T-cell (primary cell): ENCODE measurements at places on chromosomes 6 and 20. TPM values are rescaled to one million over a fixed set of nuclear protein-coding genes. Genes with fewer than 3 reads are reported as not detected.

The BPIFB2 gene
- not detected for total RNA-seq

The PCSK2 gene
- total RNA-seq, result not detected

The UQCC2 gene
- 20.7 TPM for total RNA-seq

The TREML2 gene
- total RNA-seq, result 5.8 TPM

The OSTM1 gene
- 42.9 TPM for total RNA-seq

The DZANK1 gene
- 3.4 TPM for total RNA-seq

DNA sequence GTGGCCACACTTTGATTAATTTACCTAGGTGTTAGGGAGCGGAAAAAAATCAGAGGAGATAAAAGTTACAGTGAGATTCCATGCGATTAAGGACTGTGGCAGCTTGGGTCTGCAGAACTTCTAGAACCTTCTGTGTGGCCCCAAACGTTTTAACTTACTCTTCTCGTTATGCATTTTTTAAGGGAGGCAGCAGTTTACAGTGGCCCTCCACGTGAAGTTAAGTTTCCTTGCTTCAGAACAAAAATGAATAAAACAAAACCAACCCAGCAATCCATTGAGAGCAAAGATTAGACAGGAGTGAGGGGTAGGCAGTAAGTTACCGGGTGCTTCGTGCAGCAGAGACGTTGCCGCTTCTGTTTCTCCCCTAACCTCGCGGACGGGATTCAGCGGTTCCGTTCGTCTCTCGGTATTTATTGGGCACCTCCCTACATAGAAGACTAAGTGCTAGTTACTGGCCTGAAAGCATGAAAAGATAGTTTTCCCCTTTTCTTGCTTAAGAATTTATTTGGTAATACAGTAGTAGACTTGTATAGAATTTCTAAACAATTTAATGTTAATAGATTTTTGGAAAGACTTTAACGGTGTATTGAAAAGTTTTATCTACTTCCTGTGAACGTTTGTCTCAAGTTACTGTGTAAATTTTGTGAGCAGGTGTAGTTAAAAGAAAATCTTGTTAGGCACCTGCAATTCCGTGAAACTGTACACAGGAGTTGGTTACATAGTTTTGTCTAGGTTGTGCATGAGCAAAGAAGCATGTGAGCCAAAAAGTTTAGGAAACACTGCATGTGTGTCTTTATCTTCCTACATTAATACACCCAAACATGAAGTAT lies 1.1 kb downstream of the BAG2 start:
- no peaks in the 10 kb centered on the region for H3K27me3 ChIP-seq
- peak overlapping the region; percentile 59 for H3K27ac ChIP-seq
- H3K4me3 ChIP-seq, result peak overlapping the region; percentile 78
- peak; percentile 11 for DNase-seq

DNA sequence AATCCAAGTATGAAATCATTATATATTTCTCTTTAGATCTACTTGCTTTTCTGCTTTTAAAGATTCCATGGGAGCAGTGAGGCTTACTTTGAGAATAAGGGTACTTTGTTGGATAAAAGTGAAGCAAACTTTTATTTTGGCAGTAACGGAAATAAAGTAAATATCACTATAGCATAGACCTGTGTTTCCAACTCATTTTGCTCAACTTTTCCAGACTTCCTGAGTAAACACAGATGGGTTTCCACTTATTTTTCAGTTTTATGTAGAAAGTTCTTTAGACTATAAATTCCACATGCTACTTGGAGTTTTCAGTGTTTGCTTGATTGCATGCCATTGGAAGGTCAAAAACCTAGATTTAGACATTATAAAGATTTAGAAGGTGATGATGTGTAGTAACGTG lies 6.2 kb downstream of the STX16 start:
- H3K4me3 ChIP-seq, result no peak overlapping the region
- peaks cover 80% of the 10 kb centered on the region for H3K4me1 ChIP-seq

GRCh38 chr6:162409741-162410691 lies 317.6 kb downstream of the PRKN start:
- H3K36me3 ChIP-seq, result no peaks in the 10 kb centered on the region
- H3K27ac ChIP-seq, result no peak overlapping the region
- no peak for DNase-seq
- H3K4me3 ChIP-seq, result no peak overlapping the region
- H3K4me1 ChIP-seq, result no peaks in the 10 kb centered on the region

- H3K36me3 ChIP-seq, result no peaks in the 10 kb centered on the region
- H3K4me3 ChIP-seq, result peak overlapping the region; percentile 100
- DNase-seq, result no peak
- peaks cover 12% of the 10 kb centered on the region for H3K4me1 ChIP-seq
- peaks cover 2% of the 10 kb centered on the region for H3K27me3 ChIP-seq
Observed at GRCh38 chr6:42745083-42745639, 742 bp downstream of the TBCC start.

DNA sequence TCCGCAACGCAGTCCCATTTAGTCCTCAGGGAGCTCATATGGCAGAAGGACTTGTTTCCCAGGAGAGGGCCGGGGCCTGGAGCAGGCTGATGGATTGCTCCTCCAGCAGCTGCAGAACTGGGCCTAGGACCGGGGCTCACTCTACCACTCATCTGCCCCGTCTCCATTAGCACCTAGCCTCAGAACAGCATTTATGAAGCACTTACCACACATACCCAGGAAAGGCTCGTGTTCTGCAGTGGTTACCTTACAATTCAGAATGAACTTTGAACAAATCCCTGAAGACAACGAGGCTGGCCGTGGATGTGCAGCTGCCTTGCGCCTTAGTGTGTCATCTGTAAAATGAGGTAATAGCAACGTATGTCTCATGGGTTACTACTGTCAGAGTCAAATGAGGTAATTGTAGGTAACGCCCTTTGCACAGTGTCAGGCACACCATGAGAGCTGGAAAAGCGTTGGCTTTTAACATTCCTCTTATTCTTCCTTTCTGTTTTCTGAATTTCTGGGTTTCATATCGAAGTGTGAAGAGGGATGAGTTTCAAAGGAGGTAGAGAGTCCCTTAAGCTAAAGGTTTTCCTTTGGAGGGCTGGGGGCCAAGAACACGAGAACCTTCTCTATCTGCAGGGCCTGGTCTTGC lies 46.3 kb upstream of the CD93 start:
- H3K27me3 ChIP-seq, result peaks cover 1% of the 10 kb centered on the region
- H3K27ac ChIP-seq, result no peak overlapping the region
- peaks cover 16% of the 10 kb centered on the region for H3K4me1 ChIP-seq
- no peaks in the 10 kb centered on the region for H3K36me3 ChIP-seq

- no peaks in the 10 kb centered on the region for H3K36me3 ChIP-seq
- peak; percentile 52 for DNase-seq
- H3K4me1 ChIP-seq, result no peaks in the 10 kb centered on the region
- H3K27me3 ChIP-seq, result peaks cover 44% of the 10 kb centered on the region
- no peak overlapping the region for H3K4me3 ChIP-seq
Observed at GRCh38 chr20:51220293-51220706, 197.4 kb upstream of the KCNG1 start.

- H3K27ac ChIP-seq, result no peak overlapping the region
- H3K4me1 ChIP-seq, result no peaks in the 10 kb centered on the region
- H3K36me3 ChIP-seq, result no peaks in the 10 kb centered on the region
- H3K4me3 ChIP-seq, result no peak overlapping the region
Observed at GRCh38 chr6:93087606-93088005, 331.8 kb downstream of the EPHA7 start.

DNA sequence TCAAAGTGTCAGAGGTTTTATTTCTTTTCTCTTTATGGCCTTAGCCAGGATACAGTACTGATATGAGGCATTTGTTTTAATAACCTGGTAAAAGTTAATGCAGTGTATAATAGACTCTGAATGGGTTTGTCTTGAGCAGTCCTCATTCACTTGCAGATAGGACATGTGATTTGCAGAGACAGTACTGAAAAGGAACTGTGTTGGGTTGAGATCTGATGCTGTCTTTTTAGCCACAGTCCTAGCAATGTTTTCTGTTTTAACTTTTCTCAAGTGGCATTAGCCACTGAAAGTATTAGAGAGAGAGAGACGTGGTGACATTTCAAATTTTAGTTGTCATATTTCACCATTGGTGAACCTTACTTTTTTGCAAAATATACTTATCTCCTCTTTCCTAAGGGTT lies 547.2 kb upstream of the MAN1A1 start:
- no peak overlapping the region for H3K27ac ChIP-seq
- no peaks in the 10 kb centered on the region for H3K4me1 ChIP-seq
- H3K4me3 ChIP-seq, result no peak overlapping the region

DNA sequence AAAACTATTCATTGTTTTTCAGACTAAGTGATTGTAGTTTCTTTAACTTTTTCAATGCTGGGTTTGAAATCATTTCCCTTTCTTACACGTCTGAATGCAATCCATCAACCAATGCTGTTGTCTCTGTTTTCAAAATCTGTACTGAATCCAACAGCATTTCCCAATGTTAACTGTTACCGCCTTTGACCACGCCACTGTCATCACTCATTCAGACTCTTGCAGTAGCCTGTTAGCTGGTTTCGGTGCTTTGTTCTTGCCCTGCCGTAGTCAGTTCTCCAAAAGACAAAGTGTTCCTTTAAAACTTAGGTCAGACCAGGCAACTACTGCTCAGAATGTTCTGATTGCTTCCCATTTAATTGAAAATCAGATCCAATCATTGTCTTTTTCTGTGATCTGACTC lies 131.3 kb downstream of the PLCB4 start:
- H3K27me3 ChIP-seq, result no peaks in the 10 kb centered on the region
- no peak for DNase-seq
- H3K4me3 ChIP-seq, result no peak overlapping the region
- H3K4me1 ChIP-seq, result no peaks in the 10 kb centered on the region

GRCh38 chr6:139443231-139444112 lies 69.0 kb upstream of the CITED2 start:
- no peaks in the 10 kb centered on the region for H3K4me1 ChIP-seq
- no peak overlapping the region for H3K27ac ChIP-seq
- no peak overlapping the region for H3K4me3 ChIP-seq
- no peaks in the 10 kb centered on the region for H3K36me3 ChIP-seq

GRCh38 chr6:16504609-16505008 lies 256.7 kb downstream of the ATXN1 start:
- H3K36me3 ChIP-seq, result no peaks in the 10 kb centered on the region
- peaks cover 15% of the 10 kb centered on the region for H3K4me1 ChIP-seq
- no peak overlapping the region for H3K27ac ChIP-seq
- DNase-seq, result no peak
- no peak overlapping the region for H3K4me3 ChIP-seq
- no peaks in the 10 kb centered on the region for H3K27me3 ChIP-seq

DNA sequence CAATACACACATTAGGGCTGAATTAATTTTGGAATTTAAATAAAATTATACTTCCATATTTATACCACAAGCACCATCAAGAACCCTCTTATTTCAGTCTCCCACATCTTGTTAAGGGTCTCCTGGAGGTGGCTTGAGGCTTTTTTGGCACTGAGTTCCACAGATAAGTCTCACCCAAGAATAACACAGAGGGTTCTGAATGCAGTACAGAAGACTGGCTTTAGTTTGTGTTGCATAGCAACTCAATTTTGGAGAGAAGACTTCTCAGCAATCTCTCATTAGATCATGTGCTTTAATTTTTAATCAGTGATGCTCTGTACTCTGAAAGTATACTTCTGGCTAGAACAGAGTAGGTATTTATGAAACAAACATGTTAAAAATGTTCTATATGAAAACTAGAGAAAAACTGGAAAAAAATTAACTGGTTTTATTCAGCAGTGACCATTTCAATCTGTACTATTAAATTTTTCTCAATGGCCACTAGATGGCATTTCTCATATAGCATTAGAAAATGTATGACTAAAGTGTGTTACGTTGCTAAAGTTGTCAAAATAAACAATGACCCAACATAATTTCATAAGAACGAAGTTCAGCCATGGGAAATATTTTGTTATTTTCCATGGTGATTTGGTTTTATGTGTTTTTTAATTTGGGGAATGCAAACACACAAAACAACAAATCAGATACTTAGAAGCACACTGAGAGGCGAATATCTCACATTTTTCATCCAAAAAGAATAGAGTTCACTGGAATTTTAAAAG lies 32.7 kb upstream of the MAP7 start:
- H3K4me1 ChIP-seq, result no peaks in the 10 kb centered on the region
- H3K27ac ChIP-seq, result no peak overlapping the region
- H3K27me3 ChIP-seq, result no peaks in the 10 kb centered on the region
- H3K36me3 ChIP-seq, result peaks cover 57% of the 10 kb centered on the region
- no peak overlapping the region for H3K4me3 ChIP-seq
- DNase-seq, result no peak

GRCh38 chr6:116012951-116013350 lies 47.7 kb downstream of the FRK start:
- no peaks in the 10 kb centered on the region for H3K36me3 ChIP-seq
- H3K4me3 ChIP-seq, result no peak overlapping the region
- H3K4me1 ChIP-seq, result no peaks in the 10 kb centered on the region
- DNase-seq, result no peak
- H3K27ac ChIP-seq, result no peak overlapping the region
